Prostate gland (tissue), 2 donors: ENCODE measurements at places on chromosomes 2 and 18.

DNA sequence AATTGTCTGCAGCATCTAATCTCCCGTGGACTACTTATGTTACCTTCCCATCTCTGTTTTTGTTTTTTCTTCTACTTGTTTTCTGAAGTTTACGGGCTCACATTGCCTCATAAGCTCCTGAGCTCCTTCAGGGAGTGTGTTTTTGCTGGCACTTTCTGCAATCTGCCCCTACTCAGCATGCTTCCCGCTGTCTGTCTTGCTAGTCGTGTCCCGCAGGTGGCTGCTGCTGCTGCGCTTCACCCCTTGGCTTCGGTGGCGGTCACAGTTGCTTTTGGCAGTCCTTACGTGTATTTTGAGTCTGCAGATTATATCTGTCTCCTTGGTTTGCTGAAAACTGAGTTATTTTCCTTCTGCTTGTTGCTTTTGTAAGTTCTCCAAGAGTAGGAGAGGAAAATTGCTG is 37.3 kb downstream of the FER1L5 start:
- peak; percentile 45 for DNase-seq

DNA sequence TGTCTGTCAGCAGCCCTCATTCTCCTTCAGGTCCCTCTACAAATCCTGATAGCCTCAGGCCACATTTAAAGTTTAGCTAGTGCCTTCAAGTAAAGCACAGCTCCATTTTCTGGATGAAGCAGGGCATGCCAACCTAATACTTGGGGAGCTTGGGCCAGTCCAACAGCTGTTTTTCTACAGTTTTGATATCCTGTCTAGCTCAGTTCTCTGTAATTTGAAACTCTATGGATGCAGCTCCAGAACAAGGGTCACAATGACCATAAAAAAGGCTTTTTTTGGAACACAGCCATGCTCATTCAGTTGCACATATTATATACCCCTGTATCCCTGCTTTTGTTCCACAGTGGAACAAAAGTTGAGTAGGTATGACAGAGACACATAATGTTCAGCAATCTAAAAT is 373.5 kb downstream of the SUCLG1 start:
- no peak for DNase-seq

DNA sequence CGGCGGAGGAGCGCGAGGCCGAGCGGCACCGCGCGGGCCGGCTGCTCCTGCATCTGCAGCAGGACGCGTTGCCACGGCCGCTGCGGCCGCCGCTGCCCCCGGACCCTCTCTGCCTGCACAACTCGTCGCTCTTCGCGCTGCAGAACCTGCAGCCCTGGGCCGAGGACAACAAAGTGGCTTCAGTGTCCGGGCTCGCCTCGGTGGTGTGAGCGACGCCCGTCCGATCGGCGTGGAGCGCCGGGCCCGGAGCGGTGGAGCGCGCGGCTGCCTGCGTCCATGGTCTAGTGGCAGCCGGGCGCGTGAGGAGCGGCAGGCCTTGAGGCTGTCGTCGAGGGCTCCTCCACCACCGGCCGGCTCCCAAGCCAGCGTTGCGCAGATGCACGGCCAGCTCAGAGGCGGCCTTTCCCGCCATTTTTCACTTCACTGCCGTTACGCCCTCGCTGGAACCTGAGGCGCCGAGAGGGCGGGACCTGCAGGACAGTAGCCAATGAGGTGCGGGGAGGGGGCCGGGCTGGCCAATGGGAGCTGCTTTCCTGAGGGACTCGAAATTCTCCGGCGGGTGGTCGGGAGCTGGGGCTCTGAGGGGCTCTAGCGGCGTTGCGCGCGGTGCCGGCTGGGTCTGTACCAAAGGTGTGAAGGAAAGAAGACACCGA is 1.9 kb downstream of the TLX2 start:
- no peak for DNase-seq

DNA sequence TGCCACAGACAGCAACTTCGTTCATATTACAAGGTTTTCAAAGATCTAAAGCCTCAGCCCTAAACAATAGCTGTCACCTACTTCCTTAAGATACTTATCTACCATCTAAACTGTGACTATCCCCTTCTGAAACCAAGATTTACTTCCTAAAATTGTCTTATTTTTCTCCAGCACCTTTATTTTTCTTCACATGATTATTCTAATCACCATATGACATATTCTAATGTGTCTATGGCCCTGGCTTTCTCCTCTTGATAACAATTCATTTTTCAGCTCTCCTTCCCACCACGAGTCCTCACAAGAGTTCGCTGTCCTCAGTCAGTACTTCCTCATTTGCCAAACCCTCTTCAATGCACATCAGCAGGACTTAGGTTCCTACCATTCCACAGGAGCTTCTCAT is 53.9 kb downstream of the RTTN start:
- DNase-seq: no peak

DNA sequence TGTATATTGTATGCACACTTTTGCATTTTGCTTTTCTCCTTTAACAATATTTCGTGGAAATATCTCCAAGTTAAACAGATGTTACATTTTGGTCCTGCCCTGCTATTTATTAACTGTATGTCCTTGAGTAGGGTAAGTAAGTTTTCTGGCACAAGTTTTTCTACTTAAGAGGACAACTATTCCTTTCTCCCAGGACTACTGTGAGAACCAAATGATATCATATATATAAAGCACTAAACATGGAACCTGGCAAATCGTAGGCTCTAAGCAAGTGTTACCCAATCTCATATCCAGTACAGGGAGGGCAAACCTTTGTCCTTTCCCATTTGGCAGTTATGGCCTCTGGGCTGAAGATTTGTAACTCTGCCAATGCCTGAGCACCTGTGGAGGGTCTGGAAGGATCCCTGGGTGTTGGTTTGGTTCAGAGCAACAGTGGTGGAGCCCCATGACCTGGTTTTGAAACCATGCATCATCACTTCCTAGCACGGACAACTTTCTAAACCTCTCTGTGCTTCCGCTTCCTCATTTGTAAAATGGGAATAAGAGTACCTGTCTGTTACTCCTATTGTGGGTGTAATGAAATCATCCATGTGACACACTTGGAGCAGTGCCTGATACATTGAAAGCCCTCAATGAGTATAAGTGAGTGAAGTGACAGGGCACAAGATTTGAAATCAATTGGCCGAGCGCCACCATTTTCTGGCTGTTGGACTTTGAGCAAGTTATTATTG is 28.3 kb upstream of the ICOS start:
- no peak for DNase-seq

DNA sequence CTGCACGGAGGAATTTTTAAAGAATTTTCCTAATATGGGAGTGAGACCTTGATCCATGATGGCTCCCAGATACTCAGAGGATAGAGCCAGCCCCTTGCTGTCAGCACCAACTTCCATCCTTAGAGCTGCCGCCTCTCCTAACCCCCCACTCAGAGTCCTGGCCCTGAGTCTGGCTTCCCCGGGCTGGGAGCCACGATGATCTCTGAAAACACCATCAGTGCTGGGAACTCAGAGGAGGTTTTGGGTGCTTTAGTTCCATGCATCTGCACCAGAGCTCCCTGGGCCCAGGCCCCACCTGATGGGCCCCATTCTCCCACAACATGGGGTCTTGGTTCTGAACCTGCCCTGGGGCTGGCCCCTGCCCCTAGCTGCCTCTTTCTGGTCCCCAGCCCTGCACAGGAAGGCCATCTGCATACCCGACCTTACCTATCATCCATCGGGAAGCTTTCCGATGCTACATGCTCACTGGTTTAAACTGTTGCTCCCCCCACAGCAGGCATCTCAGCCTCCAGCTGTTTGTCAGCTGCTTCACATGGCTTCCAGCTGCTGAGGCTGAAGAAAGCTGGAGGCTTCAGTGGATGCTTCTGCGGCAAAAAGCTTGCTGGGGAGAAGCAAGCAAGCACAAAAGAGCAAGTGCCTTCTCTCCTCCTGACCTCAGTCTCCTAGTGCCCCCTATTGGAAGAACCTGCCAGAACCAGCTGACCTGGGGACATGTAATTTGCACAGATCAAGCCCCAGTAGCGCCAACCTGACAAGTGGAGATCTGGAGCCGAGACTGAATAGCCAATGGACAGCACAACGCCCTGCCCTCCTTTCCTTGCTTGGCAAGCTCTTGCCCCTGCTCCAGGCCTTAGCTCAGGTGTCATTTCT is 24.2 kb upstream of the RHOB start:
- no peak for DNase-seq

GRCh38 chr18:400456-400855 is 100.0 kb downstream of the COLEC12 start:
- no peak for DNase-seq

- DNase-seq: no peak
Measured at GRCh38 chr2:24891201-24891600, 28.8 kb downstream of the ADCY3 start.

GRCh38 chr2:186042207-186043028 is 303.8 kb downstream of the FSIP2 start:
- DNase-seq: no peak

DNA sequence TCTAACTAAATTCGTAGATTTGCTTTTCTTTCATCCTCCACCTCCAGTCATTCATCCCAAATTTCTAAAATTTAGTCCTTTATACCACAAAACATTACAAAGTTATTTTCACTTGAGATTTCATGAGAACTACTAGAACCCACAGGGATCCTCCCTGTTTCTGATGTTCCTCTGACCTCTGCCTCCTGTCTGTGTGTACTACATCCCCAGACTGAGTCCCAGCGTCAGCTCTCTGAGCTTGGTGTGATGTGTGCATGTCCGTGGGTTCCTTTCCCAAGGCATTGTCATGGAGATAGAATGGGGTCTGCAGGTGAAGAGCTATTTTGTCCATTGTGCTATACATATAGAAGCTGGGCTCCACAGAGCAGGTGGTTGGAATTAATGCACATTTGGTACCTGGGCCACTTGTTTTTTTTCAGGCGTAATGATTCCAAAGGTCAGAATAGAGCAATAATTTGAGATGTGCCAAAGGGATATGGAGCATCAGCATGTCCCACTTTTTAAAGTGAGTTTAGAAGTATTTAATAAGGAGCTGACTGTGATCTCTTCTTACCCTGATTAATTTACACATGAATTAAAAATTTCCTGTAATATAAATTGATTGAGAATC is 151.2 kb upstream of the BOD1L2 start:
- no peak for DNase-seq

GRCh38 chr2:172311921-172312345 is 115.5 kb upstream of the ITGA6 start:
- DNase-seq: peak; percentile 28
